ENCODE measurements at places on chromosomes 5 and 9. TPM values are rescaled to one million over a fixed set of nuclear protein-coding genes. Genes with fewer than 3 reads are reported as not detected.

DNA sequence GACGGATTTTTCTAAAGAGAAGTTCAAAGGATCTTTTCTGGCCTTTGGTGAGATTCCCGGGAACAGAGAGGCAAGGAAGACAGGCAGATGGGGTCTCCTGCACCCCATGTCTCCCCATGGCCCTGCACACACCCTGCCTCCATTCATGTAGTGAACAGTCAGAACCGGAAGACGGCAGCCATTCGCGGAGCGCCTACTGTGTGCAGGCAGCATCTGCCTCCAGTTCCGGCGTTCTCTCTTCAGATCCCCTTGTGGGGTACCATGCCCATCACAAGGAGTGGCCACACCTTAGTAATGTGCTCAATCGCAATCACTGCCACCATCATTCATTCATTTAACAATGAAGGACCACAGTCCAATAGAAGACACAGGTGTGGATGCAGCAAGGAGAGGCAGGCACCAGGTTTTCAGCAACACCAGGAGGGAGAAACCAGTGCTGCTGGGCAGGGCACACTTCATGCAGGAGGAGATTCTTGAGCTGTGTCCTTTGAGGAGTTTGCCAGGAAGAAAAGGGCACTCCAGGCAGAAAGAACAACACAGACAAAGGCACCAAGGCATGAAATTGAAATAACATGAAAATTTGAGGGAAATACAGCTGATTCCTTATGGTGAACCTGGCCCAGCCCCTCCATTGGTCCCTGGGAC lies 171.5 kb upstream of the PHYKPL start:
- H3K27ac ChIP-seq, result no peak overlapping the region
- H3K4me1 ChIP-seq, result no peaks in the 10 kb centered on the region
- no peaks in the 10 kb centered on the region for H3K27me3 ChIP-seq
- no peak overlapping the region for H3K4me3 ChIP-seq
- H3K36me3 ChIP-seq, result no peaks in the 10 kb centered on the region

DNA sequence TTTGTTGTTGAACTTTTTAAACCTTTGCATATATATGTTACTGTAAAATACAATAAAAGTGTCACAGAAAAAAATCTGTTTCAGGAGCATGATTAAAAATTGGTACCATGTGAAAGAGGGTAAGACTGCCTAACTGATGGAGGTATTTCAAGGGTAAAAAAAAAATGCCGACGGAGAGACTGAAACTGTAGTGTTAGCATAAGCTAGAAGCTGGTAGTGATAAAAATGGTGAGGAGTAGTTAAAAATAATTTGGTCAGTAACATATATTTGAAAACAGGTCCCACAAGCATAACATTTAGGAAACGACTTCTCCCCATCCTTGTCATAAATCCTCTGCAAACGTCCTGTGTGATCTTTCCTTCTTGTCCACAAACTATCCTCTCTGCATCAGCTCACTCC lies 64.7 kb downstream of the MEF2C start:
- H3K4me1 ChIP-seq, result no peaks in the 10 kb centered on the region
- no peaks in the 10 kb centered on the region for H3K27me3 ChIP-seq
- peak overlapping the region; percentile 23 for H3K27ac ChIP-seq
- H3K4me3 ChIP-seq, result no peak overlapping the region

GRCh38 chr5:6686915-6687409 lies 26.3 kb upstream of the TENT4A start:
- peaks cover 3% of the 10 kb centered on the region for H3K4me1 ChIP-seq
- peaks cover 13% of the 10 kb centered on the region for H3K27me3 ChIP-seq
- DNase-seq, result no peak
- H3K36me3 ChIP-seq, result no peaks in the 10 kb centered on the region
- H3K4me3 ChIP-seq, result peak overlapping the region; percentile 36

GRCh38 chr5:77859306-77859705 lies 83.2 kb upstream of the TBCA start:
- H3K27me3 ChIP-seq, result no peaks in the 10 kb centered on the region
- no peaks in the 10 kb centered on the region for H3K36me3 ChIP-seq
- no peak overlapping the region for H3K4me3 ChIP-seq

GRCh38 chr9:90659650-90660364 lies 17.2 kb upstream of the DIRAS2 start:
- H3K4me3 ChIP-seq, result no peak overlapping the region
- no peak overlapping the region for H3K27ac ChIP-seq
- no peaks in the 10 kb centered on the region for H3K4me1 ChIP-seq

DNA sequence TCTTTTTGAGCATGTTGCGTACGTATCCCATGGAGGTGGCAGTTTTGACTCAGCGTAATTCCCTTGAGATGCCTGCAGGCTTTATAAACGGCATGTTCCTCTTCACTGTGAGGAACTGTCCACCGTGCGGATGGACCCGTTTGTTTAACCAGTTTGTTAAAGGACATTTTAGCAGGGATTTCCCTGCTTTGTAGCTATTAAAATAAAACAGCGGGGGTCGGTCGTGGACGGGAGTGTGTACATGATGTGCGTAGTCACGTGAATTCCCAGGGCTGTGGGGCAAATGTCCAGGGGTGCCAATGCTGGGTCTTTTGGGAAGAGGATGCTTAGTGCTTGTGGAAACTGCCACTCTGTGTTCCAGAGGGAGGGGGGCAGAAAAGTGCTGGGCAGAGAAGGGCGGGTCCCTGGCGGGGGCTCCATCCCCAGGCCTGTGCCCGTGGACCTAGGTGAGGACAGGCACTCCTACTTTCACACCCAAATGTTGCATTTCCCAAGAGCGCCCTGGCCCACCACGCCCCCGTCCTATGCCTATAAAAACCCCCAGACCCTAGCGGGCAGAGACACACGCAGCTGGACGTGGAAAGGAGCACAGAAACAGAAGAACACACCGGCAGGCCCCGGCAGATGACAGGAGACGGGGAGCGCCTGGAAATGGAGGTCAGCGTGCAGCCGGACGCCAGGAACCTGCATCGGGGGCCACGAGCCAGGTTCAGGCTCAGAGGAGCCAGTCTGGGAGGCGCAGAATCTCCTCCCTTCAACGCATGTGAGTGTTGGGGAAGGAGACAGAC lies 4.0 kb upstream of the TERT start:
- H3K27ac ChIP-seq, result no peak overlapping the region
- no peak overlapping the region for H3K4me3 ChIP-seq
- H3K36me3 ChIP-seq, result no peaks in the 10 kb centered on the region
- H3K27me3 ChIP-seq, result peaks cover 19% of the 10 kb centered on the region
- H3K4me1 ChIP-seq, result no peaks in the 10 kb centered on the region
- DNase-seq, result peak; percentile 28

DNA sequence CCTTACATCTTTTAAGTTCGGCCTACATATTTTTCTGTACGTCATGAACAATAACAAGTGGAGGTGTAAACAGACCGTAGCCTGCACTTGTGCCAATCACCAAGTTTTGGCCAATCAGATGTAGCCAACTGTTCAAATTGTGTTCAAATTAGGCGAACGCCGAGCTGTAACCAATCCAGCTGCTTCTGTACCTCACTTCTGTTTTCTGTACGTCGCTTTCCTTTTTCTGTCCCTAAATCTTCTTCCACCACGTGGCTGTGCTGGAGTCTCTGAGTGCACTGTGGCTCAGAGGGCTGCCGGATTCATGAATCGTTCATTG lies 26.4 kb downstream of the TRIM14 start:
- no peak overlapping the region for H3K27ac ChIP-seq
- H3K27me3 ChIP-seq, result no peaks in the 10 kb centered on the region
- peaks cover 4% of the 10 kb centered on the region for H3K4me1 ChIP-seq
- no peaks in the 10 kb centered on the region for H3K36me3 ChIP-seq

DNA sequence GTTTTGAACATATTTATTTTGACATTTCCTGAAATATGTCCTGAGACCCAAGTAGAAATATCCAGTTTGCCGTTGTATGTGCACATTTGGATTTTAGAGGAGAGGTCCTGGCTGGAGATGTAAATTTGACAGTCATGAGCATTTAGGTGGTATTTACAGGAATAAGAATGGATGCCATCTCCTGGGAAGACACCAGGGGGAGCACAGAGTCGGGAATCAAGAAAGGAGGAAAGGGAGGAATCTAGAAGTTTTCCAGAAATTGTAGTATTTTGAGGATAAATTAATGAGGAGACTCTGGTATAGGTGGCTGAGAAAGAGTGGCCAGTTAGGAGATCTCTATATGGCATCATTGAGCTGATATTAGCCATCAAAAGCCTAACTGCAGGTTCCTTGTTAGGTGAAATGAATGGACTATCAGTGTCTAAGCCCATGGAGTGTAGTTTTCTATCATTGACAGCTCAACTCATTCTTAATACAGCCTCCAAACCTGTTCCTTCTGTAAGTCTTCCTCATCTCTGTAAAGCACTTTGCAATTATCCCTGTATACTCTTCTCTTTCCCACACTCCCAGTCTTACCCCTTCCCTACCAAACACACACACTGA lies 7.2 kb downstream of the GAPT start:
- no peaks in the 10 kb centered on the region for H3K4me1 ChIP-seq
- H3K36me3 ChIP-seq, result no peaks in the 10 kb centered on the region
- no peaks in the 10 kb centered on the region for H3K27me3 ChIP-seq

DNA sequence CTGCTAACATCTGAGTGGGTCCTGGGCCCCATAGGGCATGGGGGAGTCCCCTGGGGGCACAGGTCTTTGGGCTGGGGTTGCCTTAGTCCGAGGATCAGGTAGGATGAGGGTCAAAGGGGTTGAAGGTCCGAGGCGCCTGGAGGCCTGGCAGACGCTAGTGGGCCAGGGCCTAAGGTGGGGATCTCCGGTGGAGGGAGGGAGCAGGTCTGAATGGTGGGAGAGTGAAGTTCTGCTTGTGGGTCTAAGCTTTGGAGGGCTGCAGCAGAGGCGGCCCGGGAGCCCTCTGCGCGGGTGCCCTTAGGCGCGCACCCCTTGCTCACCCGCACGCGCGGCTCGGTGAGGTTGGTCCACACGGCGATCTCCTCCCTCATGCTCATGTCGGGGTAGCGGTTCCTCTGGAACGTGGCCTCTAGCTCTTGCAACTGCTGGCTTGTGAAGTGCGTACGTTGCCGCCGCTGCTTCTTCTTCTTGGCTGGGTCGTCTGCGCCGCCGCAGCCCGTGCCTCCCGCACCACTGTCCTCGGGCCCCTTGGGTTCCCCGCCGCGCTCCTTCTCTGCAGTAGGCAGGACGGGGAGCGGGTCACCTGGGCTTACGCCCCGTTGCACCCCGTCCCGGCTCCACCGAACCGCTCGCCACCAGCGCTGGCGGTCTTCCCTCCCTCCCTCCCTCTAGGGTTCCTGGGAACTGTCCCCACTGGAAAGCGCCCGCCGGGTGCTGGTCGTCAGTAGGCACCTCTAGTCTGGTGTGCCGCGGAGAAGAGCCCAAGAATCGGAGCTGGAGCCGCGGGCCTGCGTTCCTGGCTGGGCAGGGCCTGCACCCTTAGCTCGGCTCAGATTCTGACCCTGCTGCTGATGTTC lies 2.8 kb downstream of the PITX1 start:
- no peak overlapping the region for H3K27ac ChIP-seq
- H3K36me3 ChIP-seq, result no peaks in the 10 kb centered on the region
- peak overlapping the region; percentile 40 for H3K4me3 ChIP-seq
- peaks cover 11% of the 10 kb centered on the region for H3K4me1 ChIP-seq
- peaks cover 100% of the 10 kb centered on the region for H3K27me3 ChIP-seq

DNA sequence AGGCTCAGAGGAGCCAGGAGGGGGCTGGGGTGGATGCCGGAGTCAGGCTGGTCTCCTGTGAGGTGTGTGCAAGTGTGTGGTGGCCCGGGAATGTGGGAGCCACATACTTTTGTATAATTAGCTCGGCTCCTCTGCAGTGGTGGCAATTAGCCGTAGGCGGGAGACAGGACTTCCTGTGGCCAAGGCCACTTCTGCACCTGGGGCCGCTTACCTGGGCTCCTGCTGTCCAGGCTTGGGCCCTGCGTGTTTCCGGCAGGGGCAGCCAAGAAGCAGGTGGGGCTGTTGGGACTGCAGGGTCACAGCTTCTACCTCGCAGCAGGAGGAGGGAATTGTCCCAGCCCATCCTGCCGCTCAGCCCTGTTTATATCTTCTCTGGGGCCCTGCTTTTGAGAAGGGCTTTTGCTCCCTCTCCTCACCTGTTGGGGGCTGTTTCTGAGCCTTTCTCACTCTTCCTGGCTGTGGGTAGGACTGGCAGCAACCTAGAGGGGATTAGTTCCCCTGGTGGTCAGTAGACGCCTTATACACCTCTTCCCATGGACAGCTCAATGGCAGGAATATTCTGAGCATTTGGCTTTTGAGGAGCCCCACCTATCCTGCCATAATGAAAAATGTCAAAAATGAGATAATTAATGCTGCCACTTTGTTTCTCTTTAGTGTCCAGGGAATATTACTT lies 145.4 kb upstream of the PITX1 start:
- no peak for DNase-seq
- H3K27ac ChIP-seq, result no peak overlapping the region
- no peaks in the 10 kb centered on the region for H3K27me3 ChIP-seq

- H3K27ac ChIP-seq, result no peak overlapping the region
- DNase-seq, result no peak
- no peaks in the 10 kb centered on the region for H3K27me3 ChIP-seq
- no peak overlapping the region for H3K4me3 ChIP-seq
- peaks cover 9% of the 10 kb centered on the region for H3K36me3 ChIP-seq
Observed at GRCh38 chr9:97484134-97484533, 17.3 kb upstream of the TMOD1 start.

DNA sequence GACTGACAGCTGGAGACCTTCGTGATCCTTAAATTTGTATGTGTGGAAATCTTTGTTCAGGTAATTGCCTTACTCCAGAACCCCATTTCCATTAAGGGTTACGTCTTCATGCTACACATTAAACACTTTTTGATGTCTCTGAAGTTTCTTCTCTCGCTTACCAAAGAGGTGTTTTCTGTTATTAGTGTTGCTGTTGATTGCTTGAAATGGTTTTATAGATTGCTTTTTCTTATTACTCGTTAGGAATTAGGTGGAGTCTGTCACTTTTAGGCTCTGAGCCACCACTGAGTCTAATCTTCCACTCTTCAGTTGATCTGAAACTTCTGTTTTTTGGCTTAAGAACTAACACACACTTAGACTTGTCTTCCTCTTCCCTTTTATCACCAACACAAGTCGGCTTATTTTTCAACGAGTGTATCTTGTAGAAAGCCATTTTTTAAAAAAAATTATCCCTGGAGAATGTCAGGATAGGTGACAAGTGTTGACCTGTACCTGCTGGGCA lies 62.2 kb upstream of the PPARGC1B start:
- DNase-seq, result no peak
- H3K27me3 ChIP-seq, result no peaks in the 10 kb centered on the region
- no peak overlapping the region for H3K4me3 ChIP-seq
- no peak overlapping the region for H3K27ac ChIP-seq
- H3K36me3 ChIP-seq, result no peaks in the 10 kb centered on the region
- H3K4me1 ChIP-seq, result peaks cover 3% of the 10 kb centered on the region

DNA sequence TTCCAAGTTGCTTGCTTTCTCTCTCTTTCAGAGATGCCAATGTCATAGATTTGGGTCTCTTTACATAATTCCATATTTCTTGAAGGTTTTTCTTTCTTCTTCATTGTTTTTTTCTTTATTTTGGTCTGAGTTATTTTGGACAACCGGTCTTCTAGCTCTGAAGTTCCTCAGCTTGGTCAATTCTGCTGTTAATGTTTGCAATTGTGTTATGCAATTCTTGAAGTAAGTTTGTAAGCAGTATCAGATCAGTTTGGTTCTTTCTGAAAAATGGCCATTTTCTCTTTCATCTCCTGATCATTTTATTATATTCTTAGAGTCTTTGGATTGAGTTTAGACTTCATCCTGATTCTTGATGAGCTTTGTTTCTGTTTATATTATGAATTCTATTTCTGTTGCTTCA lies 16.4 kb upstream of the PRDM9 start:
- no peak overlapping the region for H3K27ac ChIP-seq
- DNase-seq, result no peak
- H3K4me1 ChIP-seq, result no peaks in the 10 kb centered on the region
- H3K4me3 ChIP-seq, result no peak overlapping the region
- H3K27me3 ChIP-seq, result no peaks in the 10 kb centered on the region

The CDKN2B-AS1 gene
- 0.61 TPM for total RNA-seq

The DNAJB5 gene
- total RNA-seq, result 59.5 TPM

The ADRA1B gene
- total RNA-seq, result 1.5 TPM

The GABRG2 gene
- 0.42 TPM for total RNA-seq

The S1PR3 gene
- total RNA-seq, result 29.5 TPM

The ADAMTSL1 gene
- total RNA-seq, result 4.7 TPM

The MEIKIN gene
- 0.63 TPM for total RNA-seq

The SPATA31C2 gene
- not detected for total RNA-seq

All from heart left ventricle (tissue), 16 donors.